A375 (cell line): ENCODE measurements at places on chromosomes 6 and 20. TPM values are rescaled to one million over a fixed set of nuclear protein-coding genes. Genes with fewer than 3 reads are reported as not detected.

The EYS gene
- 1.8 and 2.0 TPM in 2 replicates for total RNA-seq

The GRM1 gene
- total RNA-seq = not detected in 2 replicates

The GGTLC1 gene
- total RNA-seq = not detected in 2 replicates

The LCA5 gene
- total RNA-seq = 1.6 and 2.7 TPM in 2 replicates

The TAB2 gene
- 11.0 and 12.3 TPM in 2 replicates for total RNA-seq
